ENCODE measurements at places on chromosomes 16 and 17.
A peak's percentile ranks its signal among the peaks of the same experiment; 100 is the strongest.

DNA sequence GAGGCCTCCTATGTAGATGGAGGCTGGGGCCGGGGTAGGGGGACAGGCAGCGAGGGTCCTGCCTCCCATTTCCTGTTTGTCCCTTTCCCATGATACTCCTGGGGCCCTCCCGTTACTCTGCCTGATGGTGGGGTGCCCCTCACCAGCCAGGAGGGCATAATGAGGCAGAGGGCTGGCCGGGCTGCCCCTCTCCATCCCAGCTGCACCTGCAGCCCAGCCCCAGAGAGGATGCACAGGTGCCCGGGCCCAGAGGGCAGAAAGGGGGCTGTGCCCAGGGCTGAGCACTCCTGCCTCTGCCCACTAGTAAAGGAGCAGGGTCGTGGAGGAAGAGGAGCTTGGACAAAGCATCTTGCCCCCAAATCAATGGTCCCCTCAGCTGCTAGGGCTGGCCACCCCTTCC, 10.4 kb downstream of the ADAM11 start:
- DNase-seq = no peak

GRCh38 chr17:47950448-47950847, 7.2 kb downstream of the PRR15L start:
- DNase-seq = no peak

- no peak for DNase-seq
These were observed 126.6 kb downstream of the SOCS1 start for GRCh38 chr16:11129378-11129781.

DNA sequence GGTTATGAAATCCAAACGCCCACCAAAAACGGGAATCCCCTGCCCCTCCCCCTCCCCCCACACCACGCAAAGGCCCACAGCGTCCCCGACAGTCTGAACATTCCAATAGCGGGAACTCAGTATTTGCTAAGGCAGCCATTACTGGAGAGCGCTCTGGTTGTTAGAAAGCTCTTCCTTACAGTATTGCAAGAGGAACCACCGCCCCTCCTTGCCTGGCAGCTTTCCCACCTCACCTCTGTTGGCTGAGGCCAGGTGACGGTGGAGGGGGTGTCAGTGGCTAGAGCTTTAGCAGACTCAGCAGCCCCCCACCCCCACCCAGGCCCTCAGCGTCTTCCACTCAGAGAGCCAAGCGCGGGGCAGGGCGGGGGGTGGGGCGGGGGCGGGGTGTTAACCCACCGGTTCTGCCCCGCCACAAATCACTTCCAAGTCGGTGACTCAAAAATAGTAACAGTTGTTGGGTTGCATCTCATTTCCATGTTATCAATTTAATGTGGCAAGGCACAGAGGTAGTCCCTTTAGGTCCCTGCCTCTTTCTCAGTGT, 2.2 kb upstream of the PLEKHH3 start:
- DNase-seq = peak; percentile 23

DNA sequence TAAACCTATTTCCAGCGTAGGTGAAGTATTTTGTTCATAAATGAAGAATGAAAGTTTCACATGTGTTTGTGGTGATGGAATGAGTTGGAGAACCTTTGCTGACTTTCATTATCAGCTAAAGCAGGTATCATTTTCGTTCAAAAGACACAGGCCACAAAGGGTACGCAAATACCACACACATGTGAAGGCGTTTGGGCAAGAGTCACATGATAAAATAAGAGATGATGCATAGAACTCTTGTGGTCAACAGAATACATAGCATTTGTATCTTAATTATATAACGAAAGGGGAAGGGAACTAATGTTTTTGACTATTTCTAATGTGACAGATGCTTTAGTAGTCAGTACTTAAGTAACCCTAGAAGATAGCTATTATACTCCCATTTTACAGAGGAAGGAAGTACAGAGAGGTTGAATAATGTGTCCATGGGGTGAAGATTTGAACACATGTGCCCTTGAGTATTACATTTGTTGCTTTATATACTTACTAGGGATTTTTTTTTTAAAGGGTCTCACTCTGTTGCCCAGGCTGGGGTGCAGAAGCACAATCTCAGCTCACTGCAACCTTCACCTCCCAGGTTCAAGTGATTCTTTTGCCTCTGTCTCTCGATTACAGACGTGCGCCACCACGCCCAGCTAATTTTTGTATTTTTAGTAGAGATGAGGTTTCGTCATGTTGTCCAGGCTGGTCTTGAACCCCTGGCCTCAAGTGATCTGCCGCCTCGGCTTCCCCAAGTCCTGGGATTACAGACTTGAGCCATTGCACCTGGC, 4.8 kb downstream of the RPA1 start:
- DNase-seq = no peak

DNA sequence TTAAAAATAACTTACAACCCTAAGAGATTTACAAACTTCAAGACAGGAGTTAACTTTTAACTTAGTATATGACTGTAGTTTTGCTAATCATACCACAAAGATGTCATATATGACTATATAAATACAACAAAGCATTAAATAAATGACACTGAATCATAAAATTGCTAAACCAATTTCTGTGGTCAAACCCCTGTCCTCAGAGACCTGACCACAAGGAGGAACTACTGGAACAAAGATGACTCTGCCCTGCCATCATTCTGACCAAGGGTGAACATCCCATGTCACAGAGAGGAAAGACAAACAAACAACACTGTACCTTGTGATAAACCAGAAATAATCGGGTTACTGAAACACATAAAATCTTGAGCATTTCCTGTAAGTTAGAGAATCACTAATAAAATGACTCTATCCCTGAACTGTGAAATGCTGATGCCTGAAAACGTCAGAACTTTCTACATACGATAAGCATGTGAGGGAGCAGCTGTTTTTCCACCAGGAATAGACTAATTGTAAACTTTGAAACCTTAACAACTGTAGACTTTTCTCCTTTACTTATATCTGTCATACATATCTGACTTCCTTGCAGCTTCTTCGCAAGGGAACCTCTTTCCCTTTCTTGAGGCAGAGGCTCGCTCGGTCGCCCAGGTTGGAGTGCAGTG, 47.9 kb downstream of the WDR59 start:
- no peak for DNase-seq

DNA sequence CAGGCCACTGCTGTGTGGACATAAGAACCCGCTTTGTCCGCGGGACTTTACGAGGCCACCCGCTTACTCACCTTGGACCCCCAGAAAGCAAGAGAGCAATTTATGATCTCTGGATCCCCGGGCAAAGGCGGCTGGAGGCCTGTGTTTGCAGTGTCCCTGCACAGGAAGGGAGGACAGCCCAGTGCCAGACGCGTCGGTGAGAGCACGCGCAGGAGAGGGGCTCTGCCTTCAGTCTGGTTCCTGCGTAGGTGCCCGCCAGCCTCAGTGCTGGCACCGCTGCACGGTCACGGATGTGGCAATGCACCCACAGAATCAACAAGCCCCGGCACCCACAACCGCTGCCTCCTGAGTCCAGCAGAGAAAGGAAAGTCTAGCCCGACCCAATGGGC, 248.4 kb downstream of the C16orf95 start:
- no peak for DNase-seq

- DNase-seq = no peak
These were observed 26.0 kb downstream of the CEP131 start for GRCh38 chr17:81196505-81197408.

- no peak for DNase-seq
These were observed 5.4 kb upstream of the NATD1 start for GRCh38 chr17:21258593-21258992.

GRCh38 chr16:54143410-54143809, 143.2 kb downstream of the IRX3 start:
- no peak for DNase-seq

DNA sequence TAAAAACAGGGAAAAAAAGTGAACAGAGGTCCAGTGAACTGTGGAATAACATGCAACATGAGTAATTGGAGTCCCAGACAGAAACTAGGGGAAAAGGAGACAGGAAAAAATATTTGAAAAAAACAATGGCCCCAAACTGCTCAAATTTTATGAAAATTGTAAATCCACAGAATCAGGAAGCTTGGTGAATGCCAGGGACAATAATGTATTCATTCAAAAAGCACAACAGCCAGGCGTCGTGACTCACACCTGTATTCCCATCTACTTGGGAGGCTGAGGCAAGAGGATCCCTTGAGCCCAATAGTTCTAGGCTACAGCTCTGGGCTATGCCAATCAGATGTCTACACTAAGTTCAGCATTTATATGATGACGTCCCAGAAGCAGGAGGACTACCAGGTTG, 23.7 kb downstream of the NCOR1 start:
- no peak for DNase-seq

- no peak for DNase-seq
These were observed 27.7 kb downstream of the DHRS7C start for GRCh38 chr17:9763643-9764042.

DNA sequence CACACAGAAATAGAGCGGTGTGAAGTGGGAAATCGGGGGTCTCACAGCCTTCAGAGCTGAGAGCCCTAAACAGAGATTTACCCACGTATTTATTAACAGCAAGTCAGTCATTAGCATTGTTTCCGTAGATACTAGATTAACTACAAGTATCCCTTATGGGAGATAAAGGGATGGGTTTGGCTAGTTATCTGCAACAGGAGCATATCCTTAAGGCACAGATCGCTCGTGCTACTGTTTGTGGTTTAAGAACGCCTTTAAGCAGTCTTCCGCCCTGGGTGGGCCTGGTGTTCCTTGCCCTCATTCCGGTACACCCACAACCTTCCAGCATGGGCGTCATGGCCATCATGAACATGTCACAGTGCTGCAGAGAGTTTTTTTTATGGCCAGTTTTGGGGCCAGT, 27.0 kb downstream of the TMC6 start:
- DNase-seq = no peak

- no peak for DNase-seq
These were observed 32.7 kb upstream of the LRRC37A start for GRCh38 chr17:46262271-46262670.
